ENCODE measurements at places on chromosomes 1 and 21.

DNA sequence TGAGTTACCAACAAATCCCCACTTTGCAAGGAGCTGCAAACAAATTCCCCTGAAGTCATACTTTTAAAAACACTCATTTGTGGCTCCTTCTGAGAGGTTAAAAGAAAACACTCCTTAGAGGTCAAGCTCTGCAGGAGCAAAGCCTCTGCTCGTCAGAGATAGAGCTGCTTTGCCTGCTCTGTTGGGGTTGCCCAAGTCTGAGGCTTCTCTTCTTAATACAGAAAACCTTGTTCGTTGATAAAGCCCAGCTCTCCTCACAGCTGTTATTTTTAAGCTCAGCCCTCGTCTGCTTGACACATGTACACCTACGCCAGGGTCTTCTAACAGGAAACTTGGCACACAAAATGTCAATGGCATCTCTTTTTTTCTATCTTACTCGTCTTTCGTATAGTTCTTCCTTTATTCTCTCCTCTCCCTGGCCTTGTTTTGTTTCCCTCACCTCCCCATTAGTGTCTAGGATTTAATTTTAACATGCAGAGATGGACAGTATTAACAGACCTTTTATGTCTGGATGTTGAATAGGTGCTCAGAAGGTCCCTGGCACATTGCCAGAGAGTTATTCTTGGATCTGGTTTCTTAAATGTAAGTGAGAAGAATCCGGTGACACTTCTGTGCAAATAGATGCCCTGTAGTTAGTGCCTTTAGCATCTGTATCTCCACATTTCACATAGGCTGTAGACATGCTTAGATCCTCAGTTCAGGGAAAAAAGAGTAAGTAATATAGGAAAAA is 86.0 kb downstream of the LRRC53 start:
- no peak for DNase-seq

DNA sequence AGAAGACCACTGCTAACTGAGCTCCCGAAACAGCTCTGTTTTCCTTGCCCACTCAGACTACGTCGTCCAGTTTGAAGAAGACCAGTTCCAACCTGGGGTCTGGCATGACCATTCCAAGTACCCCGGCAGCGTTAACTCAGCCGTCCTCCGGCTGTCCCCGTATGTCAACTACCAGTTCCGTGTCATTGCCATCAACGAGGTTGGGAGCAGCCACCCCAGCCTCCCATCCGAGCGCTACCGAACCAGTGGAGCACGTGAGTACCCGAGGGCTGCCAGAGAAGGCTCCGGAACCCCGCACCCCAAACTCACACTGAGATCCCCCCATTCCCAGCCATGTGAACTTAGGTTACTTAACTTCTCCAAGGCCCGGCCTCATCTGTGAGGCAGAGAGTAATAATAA is 63.7 kb upstream of the CNTN2 start:
- DNase-seq = no peak

- no peak for DNase-seq
These were observed 171.1 kb upstream of the KLHDC7A start for GRCh38 chr1:18309552-18310155.

GRCh38 chr1:237007147-237007881 is 3.1 kb upstream of the MT1HL1 start:
- no peak for DNase-seq

GRCh38 chr21:38346286-38346685 is 89.5 kb downstream of the KCNJ15 start:
- no peak for DNase-seq

- no peak for DNase-seq
These were observed 29.4 kb upstream of the USP24 start for GRCh38 chr1:55244476-55245099.

DNA sequence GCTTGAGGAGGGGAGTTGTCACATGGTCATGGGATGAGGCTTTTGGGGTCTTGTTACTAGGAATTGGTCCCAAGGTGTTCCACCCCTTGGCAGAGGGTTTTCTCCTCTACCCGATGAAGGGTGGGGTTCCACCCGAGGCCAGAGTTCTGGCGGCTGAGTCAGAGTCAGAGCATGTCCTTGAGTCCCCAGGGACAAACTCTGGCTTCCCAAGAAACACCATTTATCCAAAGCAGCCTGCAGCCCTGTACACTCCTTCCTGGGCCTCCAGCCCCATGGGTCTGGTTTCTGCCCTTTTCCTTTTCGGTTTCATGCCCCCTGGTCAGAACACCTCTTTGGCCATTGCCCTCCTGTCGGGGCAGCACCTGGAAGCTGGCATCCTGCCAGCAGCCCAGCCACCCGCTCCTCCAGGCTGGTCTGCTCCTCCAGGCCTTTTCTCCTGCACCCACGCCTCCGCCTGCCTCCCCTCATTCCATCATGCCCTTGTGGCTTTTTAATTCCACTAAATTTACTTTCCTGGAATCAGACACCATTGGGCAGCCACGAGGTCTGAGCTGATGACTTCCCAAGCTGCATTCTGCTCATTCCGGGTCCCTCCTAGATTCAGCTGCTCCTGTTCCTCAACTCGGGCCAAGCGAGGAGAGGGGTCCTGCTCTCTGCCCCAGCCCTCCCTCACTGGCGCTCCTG is 301.7 kb upstream of the VAMP3 start:
- no peak for DNase-seq

DNA sequence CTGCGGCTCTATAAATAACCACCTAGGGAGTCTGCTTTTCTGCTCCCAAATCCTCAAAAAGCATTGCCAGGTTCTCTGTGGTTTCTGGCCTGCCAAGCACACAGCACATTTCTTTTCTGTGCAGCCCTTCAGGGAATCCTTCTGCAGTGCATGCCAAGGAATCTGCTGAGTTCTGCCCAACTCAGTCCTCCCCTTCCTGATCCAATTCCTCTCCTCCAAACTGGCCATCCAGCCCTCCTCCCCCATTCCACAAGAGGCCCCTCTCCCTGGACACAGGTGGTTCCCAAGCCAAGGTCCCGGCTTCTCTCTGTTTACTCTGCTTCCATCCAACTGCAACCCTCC is 61.8 kb downstream of the HIVEP3 start:
- no peak for DNase-seq

GRCh38 chr1:78171736-78172590 is 126.2 kb downstream of the GIPC2 start:
- no peak for DNase-seq

DNA sequence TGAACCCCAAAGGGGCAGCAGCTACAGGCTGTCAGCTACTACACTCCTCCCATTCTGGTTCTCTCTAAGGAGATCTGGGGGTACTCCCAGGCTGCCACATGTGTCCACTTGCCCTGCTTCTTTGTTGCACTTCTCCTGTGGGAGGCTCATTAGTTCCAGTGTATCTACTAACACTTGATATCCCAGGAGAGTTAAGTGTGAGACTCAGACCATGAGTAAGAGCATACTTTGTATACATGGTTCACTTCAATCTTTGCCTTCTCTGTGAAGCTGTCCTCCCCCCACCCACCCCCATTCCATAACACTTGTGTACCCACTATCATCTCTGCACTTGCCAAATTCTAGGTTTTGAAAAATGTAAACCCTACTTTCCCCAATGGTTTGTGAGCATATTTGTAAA is 34.9 kb upstream of the GADD45A start:
- no peak for DNase-seq

GRCh38 chr1:56824271-56824670 is 5.1 kb upstream of the FYB2 start:
- no peak for DNase-seq

DNA sequence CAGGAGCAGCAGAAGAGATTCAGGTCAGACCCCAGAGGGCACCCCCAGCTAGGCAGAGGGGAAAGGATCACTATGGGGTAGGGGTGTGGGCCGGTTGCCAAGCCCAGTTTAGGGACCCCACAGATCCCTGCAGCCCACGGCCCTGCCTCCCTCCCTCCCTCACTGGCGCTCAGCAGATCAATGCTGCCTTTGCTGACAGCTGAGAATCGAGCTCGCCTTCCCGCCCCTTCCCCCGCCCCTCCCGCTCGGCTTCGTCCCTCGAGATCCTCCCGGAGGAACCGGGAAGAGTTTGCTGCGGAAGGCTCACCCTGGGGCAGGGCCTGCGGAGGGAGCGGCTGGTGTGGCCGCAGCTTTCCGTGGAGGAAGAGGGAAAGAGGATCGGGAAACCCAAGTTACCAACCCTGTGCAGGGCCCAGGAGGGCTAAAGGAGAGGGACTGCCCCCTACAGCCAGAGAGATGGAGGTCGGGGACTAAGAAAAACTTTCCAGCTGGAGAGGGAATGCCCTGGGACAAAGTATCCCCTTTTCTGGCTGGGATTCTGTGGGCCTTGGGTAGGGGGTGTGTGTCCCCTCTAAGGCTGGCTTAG is 1.1 kb upstream of the KCNQ4 start:
- no peak for DNase-seq

DNA sequence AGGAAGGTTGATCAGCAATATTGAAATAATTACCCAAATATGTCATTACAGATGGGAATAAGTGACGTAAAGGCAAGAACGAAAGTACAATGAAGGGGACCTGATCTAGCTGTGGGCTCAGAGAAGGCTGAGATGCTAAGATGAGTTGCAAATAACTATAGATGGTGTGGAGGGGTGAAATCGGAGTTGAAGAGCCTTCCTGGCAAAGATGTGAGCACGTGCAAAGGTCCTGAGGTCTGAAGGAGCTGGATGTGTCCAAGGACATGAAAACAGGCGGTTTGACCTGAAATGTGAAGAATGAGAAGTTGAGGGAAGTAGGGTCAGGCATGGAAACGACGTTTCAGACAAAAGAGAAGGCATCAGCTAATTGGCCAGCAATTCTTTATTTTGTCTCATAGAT is 61.6 kb upstream of the SLC45A1 start:
- no peak for DNase-seq

DNA sequence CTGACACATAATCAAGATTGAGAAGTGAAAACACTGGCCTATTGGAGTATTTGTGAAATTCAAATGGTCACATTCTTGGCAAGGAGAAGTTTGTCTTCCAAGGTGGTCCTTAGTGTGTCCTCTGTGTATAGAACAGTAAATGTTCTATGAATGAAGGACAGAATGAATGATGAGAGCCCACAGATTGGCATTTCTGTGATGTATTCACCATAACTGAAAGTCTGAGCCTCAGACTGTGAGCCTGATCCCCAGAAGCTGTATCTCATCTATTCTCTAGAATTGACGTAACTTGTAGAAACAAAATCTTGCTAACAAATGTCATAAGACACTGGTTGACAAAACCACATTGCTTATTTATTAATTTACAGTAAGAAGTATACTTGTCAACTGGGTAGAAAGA is 111.5 kb upstream of the ETV3 start:
- no peak for DNase-seq

- no peak for DNase-seq
These were observed 177.1 kb downstream of the HHAT start for GRCh38 chr1:210505601-210506496.

DNA sequence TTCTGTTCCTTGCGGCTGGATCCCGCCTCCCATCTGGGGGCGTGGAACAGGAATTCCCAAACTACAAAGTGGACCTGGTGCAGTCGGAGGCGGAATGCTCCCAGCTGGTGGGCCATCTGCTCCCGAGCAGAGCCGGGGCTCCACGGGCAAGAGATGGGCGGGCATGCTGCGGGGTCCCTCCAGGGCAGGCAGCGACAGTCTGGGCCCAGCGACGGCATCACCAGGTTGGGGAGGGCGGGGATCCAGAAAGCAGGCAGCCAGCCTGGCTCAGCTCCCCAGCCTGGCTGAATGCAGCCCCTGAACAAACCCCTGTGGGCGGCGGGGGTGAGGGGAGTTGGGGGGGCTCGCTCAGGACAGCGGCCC is 3.6 kb downstream of the MEGF6 start:
- no peak for DNase-seq

DNA sequence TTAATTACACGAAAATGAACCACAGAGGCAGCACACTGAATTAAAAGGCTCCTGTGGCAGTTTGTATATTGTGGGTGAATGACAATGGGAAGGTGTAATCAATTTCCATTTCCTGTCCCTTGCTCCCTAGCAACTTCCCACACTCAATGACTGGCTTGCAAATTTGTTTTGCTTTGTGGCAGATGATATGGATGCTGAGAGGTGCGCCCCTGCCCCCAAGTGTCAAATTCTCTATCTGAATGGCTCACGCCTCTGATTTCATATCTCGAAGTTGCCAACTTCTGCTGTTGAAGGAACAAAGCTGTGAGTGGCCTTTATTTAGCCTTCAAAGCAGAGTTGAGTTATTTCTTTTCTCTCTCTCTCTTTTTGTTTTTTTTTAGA is 86.0 kb downstream of the FOXD2 start:
- DNase-seq = no peak

GRCh38 chr1:32773764-32774463 is 43.2 kb downstream of the YARS1 start:
- no peak for DNase-seq

GRCh38 chr1:232519186-232519585 is 110.7 kb downstream of the SIPA1L2 start:
- no peak for DNase-seq

DNA sequence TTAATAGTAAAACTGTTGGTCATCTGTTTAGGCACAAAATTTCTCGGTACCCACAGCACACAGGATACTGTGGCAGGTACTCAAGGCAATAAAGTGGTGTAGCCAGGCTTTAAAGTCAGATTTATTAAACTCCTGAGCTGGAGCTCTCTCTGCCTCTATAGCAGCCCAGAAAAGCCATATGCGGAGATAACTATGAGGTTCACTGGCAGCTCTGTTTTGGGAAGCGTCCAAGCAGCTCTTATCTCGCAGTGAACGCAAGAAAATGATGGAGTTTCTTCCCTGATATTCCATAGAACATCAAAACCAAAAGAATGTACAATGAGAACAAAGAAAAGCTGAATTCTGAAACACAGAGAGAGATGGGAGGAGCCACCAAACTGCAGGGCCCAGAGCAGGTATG is 248.3 kb downstream of the C1orf94 start:
- DNase-seq = no peak

- no peak for DNase-seq
These were observed 34.7 kb downstream of the CDCA8 start for GRCh38 chr1:37726751-37727585.

GRCh38 chr1:1881727-1882126 is 9.2 kb downstream of the GNB1 start:
- DNase-seq = no peak

- no peak for DNase-seq
These were observed 21.3 kb upstream of the MAPKAPK2 start for GRCh38 chr1:206663362-206663761.

- DNase-seq = no peak
These were observed 5.9 kb downstream of the CDC14A start for GRCh38 chr1:100358210-100358609.

GRCh38 chr21:21396424-21396823 is 398.2 kb downstream of the NCAM2 start:
- DNase-seq = no peak

- DNase-seq = peak; percentile 25
These were observed 873 bp upstream of the PI4KB start for GRCh38 chr1:151327903-151328674.

All from activated CD4-positive, alpha-beta T cell treated with anti-CD3 and anti-CD28 coated beads, Interleukin-2, amount 50 U/mL, for 48 hours (primary cell).